ENCODE measurements at places on chromosomes 5 and 9.
A peak's percentile ranks its signal among the peaks of the same experiment; 100 is the strongest.

DNA sequence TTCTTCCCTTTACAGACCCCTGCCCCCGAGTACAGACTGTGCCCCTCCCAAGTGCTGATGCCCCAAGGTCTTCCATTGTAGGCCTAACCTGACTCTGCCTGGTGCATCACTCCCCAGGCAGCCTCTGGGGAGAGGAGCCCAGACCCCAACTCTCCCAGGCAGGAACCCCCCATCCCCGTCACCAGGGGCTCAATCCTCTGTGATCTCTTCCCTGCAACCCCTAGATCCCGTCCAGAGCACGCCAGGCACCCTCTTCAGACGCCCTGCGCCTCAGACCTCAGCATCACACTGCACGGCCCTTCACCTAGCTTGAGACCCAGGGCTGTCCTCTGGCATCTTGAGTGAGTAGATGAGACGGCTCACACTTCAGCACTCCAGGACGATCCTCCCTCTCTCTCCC lies 6.4 kb upstream of the EGR1 start:
- no peak for DNase-seq

- peak; percentile 30 for DNase-seq
Observed at GRCh38 chr5:35926389-35927051, 11.9 kb downstream of the CAPSL start.

GRCh38 chr5:2738156-2738699 lies 13.2 kb downstream of the IRX2 start:
- no peak for DNase-seq

GRCh38 chr5:169803077-169803981 lies 166.3 kb downstream of the DOCK2 start:
- no peak for DNase-seq

DNA sequence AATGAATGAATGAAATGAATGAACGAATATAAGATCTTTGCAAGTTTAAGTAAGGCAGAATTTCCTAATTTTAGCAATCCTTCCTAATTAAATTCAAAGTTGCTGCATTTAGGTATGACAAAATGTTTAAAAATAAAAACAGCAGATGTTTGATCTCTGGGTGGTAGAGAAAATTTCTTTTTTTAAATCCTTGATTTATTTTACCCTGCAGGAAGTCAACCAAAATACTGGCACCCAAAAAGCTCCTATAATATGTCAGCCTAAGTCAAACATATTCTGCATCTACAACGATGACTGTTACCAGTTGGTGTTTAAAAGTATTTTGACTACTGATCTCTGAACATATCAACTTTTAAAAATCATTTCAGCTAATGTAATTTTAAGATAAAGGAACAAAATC lies 58.4 kb downstream of the TTC39B start:
- no peak for DNase-seq

- no peak for DNase-seq
Observed at GRCh38 chr5:171410181-171410580, 9.3 kb upstream of the FGF18 start.

DNA sequence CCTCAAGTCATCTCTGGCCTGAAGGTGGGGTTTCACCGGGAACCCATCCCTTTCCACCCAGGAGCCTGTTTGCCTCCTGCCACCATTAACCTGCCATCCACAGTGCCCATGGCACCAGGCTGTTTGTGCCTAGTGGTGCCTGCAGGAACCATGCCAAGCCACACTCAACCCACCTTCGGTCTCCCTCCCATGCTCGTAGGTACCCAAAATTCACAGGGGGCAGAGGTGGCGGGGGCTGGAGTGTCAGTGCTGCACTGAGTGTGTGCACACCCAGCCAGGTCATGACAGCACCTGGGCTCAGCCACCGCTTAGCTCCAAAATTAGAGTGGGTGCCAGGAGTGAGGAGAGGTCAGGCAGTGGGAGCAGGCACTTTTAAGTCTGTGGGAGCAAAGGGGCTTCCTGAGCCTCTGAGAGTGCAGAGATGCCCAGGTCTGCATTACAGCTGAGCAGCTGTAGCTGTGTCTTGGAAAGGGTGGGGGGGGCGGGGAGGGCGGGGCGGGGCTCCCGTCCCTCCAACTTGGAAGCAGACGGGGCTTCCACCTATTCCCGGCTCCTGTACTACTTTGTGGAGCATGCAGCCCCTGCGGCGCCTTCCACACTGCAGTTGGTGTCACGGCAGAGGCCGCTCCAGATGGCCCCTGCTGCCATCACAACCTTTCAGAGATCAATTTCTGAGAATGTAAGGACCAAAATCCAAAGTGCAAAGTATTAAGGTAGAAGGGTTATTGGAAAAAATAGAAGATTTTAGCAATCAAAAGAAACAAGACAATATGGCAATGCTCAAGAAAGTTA lies 2396.8 kb upstream of the C9orf72 start:
- DNase-seq, result no peak

DNA sequence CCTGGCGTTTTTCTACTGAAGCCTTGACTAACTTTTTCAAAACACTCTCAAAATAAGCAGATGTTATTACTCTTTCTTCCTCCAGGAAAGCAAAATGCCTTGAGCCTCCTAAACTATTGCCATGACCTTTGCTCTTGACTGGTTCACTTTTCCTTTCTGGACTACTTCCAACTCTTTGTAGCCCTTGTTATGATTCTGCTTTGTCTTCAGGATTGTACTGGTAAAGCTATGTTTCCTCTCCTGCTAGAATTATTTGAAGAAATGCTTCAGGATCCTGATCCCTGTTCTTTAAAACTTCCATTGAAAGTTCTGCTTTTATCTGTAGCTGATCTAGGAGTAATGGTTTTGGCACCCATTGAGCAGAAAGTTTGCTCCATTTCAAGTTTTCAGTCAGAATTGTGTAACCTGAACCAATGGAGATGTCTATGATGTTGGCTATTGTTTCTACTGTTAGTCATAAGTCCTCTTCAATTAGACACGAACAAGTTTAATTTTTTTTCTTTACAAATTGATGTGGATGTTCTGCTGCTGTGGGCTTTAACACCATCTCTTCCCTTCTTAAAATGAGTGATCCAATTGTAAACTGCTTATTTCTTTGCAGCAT lies 1356.4 kb downstream of the EFNA5 start:
- DNase-seq, result no peak

DNA sequence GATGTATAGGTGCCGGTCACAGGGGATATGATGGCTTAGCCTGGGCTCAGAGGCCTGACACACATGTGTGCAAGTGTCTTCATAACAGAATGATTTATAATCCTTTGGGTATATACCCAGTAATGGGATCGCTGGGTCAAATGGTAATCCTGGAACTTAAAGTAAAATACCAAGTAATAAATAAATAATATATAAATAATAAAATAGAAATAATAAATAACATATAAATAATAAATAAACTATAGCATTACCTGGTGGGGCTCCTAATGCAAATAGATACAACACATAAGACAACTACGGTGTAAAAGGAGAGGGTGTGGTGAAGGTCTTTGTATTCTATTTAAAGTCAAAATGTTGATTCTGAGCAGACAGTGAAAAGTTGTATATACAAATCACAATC lies 68.5 kb upstream of the GFPT2 start:
- no peak for DNase-seq

GRCh38 chr9:21056931-21057330 lies 20.8 kb downstream of the IFNB1 start:
- no peak for DNase-seq

DNA sequence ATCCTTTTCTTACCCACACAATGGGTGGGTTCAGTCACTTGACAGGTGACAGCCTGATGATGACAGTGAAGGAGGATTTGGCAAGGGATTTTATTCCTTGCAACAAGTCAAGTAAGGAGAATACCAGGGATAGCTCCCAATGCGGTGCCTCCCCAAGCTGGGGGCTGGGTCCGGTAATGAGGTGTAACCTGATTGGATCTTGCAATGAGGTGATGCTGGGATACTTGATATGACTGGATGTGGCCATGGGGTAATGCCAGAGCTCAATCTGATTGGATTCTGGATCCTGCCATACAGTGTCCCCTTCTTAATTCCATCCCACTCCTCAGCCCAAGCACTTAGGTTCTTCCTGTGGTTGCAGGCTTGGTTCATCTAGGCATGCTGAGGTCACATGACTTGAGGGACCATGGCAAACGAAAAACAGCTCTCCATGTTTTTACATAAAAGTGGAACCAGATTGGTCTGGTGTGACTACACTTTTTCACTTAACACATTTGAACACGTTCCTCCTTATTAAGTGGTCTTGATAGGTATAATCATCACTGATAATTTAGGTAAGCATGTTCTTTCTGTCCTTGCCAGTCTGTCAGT lies 181.1 kb downstream of the PDZD2 start:
- DNase-seq, result no peak

DNA sequence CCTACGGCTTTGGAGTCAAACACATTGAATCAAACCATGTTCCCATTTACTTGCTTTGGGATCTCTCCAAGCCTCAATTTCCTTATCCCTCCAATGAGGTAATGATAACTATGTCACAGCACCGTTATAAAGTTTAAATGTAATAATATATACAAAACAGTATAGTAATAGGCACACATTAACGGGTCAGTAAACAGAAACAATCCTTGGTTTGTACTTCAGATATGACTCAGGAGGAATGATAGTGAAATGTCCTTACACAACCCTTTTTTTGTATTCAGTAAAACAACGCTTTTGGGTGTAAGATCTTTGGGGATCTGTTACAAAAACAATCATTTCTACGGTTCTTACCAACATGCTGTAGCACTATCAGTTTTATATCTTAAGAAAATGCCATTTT lies 178.5 kb upstream of the GNA14 start:
- no peak for DNase-seq

DNA sequence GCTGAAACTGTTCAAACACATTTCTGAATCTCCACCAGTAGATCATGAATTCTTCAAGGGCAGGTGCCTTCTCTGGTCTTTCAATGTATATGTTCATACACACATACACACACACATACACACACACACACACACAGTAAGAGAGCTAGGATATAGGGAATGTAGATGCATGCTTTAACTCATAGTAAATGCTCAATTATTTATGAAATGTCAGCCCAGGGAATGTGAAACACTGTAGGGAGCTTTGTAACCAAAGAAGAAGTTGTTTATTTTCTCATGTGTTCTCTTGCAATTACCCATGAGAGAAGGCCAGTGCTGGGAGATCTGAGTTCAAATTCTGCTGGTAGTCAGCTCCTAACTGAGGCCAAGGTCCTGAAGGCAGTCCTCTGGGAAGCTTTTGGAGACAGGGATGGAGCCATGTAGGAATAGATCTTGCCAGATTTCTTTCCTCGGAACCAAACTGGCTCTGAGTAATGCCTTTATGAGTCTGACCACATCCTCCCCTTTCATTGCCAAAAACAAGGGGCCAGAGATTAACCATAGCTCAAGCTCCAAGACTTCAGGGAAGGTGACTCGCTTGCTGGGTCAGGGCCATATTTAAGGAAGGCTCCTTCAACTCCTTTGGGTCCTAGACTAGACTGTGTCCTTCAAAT lies 487.0 kb upstream of the TNC start:
- DNase-seq, result no peak

- no peak for DNase-seq
Observed at GRCh38 chr5:131281133-131281867, 17.4 kb downstream of the CDC42SE2 start.

- DNase-seq, result no peak
Observed at GRCh38 chr5:132788990-132789886, 12.2 kb upstream of the SEPTIN8 start.

- DNase-seq, result no peak
Observed at GRCh38 chr5:119902593-119902992, 273.2 kb downstream of the FAM170A start.

DNA sequence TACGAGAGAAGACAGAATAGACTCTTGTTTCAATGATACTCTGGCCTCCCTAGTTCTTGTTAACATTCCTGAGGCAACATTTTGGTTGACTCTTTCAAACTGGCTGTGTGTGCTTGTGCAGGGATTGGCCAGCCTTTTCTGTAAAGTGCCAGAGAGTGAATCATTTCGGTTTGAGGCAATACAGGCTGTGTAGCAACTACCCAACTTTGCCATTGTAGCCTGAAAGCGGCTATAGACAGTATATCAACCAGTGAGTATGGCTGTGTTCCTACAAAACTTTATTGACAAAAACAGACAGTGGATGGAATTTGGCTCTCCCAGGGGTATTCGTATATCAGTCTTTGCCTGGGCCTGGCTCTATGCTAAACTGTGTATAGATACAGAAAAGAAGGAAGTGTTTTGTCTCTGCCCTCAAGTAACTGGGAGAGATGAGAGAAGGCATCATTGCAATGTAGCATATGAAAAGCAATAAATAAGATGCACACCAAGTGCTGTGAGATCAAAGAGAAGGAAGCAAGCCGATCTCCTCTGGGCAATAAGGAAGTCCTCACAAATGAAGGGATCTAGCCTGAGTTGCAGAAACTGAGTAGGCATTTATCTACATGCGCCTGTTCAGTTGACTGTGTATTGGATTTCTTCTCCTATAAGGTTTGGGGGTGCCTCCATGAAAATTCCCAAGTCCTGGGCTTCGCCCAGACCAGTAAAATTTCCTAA lies 568.0 kb upstream of the KLF4 start:
- peak; percentile 5 for DNase-seq

DNA sequence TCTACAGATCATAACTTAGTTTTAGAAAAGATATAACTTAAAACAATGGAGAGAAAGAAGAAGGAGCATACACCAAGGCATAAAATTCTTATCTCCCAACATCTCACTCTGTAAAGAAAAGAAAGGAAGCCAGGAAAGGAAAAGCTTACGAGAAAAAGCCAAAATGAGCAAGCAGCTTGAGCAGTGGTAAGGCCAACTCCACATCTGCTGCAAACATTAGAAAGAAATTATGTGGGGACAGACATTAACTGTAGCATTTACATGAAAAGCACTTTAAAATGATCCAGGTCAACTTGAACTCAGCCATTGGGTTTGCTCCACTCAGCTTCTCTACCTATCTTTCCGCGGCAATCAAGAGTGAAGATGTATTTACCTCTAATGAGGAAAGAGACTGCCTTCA lies 176.9 kb downstream of the BNC2 start:
- DNase-seq, result no peak

GRCh38 chr5:118146824-118147223 lies 841.5 kb downstream of the DTWD2 start:
- no peak for DNase-seq

DNA sequence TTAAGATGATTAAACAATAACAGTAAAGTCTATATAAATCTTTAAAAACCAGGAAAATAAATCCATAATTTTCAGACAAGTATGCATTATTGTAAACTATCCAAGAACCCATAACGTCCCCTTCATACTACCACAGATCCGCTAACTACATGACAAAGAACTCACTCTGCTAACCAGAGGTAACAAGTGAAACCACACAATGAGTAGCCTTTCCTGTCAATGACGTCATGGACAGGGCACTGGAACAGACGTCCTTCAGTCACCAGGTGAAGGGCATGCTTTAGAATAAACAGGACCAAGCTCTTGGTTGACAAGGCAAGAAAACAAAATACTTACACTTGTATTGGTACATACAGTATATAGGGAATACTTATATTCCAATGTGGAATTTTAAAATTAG lies 45.2 kb downstream of the RNF130 start:
- no peak for DNase-seq

All from CD4-positive, alpha-beta T cell treated with Interferon gamma for 1 hour (primary cell).